Immature natural killer cell (primary cell): ENCODE measurements at places on chromosomes 13 and 19. TPM values are rescaled to one million over a fixed set of nuclear protein-coding genes. Genes with fewer than 3 reads are reported as not detected.

- DNase-seq, result no peak
Observed at GRCh38 chr13:100301418-100301817, 212.5 kb downstream of the PCCA start.

DNA sequence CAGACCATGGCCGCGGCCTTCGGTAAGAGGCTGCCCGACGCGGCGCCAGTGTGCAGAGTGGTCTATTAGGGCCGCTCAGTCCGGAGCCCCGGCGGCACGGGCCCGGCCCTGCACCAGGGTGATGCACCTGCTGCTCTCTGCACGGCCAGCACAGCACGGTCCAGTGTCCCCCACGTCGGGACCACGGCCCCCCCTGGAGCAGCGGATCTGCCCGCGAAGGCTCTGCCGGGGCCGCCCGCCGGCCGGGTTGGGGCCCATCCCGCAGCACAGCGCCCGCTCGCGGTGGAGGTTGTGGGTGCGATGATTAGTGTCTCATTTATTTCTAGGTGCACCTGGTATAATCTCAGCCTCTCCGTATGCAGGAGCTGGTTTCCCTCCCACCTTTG, 7.9 kb downstream of the PTBP1 start:
- DNase-seq, result no peak

- DNase-seq, result no peak
Observed at GRCh38 chr19:18762125-18763023, 28.7 kb downstream of the COMP start.

DNA sequence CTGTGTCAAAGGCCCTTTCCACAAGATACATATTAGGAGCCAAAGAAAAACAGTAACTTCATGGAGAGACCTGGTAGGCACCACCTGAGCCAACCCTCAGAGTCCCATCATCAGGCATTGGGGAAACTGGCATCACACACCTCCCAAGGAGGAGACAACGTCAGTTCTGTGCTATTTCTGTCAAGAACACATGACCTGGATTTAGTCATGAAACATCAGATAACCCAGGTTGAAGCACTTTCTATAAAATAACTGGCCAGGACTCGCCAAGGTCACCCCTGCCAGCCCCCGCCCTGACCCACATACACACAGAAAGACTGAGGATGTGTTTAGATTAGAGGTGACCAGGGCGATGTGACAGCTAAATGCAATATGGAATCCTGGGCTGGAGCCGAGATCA, 35.6 kb downstream of the COL4A1 start:
- DNase-seq, result no peak

DNA sequence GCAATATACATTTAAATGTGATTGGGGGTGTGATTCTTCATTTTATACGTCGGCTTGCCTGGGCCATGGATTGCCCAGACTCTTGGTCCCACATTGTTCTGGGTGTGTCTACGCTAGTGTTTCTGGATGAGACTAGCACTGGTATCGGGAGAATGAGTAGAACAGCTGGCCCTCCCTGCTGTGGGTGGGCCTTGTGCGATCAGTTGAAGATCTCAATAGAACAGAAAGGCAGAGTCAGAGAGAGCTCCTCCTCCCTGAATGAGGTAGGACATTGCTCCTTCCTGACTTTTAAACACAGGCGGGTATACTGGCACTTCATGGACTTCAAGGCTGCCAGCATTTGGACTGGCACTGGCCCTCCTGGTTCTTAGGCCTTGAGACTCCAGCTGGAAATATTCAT, 603.0 kb downstream of the LIG4 start:
- no peak for DNase-seq

GRCh38 chr13:25281935-25282332, 5.4 kb downstream of the MTMR6 start:
- no peak for DNase-seq

GRCh38 chr19:51493776-51494175, 7.8 kb downstream of the SIGLEC12 start:
- no peak for DNase-seq

- no peak for DNase-seq
Observed at GRCh38 chr19:31331536-31331935, 17.7 kb downstream of the TSHZ3 start.

DNA sequence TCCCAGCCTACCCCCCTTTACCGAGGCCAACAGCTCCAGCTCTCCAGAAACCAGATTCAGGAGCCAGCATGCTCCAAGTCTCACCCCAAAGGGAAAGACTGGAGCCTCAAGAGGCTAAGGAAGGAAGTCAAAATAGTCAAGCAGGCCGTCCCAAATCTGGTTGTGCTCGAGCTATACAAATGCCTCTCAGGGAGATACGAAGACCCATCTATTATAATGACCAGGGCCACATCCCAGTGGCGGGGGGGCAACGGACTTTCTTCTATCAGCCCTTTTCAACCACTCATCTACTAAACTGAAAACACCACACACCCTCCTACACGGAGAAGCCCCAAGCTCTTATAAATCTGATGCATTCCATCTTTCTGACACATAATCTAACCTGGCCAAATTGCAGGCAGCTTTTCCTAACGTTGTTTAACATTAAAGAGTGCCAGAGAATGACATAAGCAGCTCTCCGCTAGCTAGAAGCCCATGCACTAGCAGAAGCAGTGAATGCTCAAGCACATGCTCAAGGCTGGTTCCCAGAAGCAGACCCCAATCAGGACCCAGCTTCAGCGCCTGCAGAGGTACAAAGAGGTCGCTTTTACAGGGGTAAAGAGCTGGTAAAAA, 104.6 kb upstream of the ZNF98 start:
- no peak for DNase-seq

DNA sequence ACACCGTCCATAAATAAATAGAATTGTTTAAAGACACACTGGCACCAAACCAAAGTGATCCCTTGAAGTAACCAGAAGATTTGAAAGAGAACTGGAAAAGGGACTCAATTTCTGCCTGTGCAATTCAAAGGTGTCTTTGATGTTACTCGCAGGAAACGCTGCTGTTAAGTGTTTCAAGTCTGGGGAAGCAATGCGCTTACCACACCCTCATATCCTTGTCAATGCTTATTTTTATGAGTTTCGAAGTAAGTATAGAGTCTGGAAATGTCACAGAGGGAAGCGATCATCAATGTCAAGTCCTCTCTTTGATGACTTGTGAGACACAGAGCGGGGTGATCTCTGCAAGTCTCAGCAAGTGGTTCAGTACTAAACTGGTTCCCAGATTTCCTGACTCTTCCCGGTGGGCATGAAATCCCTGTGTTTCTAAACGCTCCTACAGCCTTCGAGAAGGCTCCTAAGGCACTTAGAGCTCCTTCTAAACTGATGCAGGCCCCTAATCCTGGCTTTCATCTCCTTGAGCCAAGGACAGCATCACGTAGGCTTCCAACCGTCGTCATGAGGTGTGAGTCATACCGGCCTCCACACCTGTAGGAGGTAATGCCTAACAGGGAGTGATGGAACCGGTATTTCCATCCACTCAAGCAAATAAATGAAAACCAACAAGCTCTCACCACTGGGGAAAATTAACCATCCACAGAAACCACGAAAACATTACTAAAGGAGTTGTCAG, 22.8 kb downstream of the SYDE1 start:
- no peak for DNase-seq

- no peak for DNase-seq
Observed at GRCh38 chr13:34224877-34225276, 406.9 kb downstream of the RFC3 start.

The ERFL gene
- polyA plus RNA-seq, result 0.11 TPM

The ZNF415 gene
- polyA plus RNA-seq, result 3.1 TPM

The NANOS3 gene
- not detected for polyA plus RNA-seq
